Stomach (tissue), 19 donors: ENCODE measurements at places on chromosomes 11 and 22. TPM values are rescaled to one million over a fixed set of nuclear protein-coding genes. Genes with fewer than 3 reads are reported as not detected.

NXPE2 gene
- total RNA-seq: not detected

MOGAT2 gene
- not detected for total RNA-seq

NNMT gene
- total RNA-seq: 442 TPM

PLXNB2 gene
- total RNA-seq: 400 TPM

DNA sequence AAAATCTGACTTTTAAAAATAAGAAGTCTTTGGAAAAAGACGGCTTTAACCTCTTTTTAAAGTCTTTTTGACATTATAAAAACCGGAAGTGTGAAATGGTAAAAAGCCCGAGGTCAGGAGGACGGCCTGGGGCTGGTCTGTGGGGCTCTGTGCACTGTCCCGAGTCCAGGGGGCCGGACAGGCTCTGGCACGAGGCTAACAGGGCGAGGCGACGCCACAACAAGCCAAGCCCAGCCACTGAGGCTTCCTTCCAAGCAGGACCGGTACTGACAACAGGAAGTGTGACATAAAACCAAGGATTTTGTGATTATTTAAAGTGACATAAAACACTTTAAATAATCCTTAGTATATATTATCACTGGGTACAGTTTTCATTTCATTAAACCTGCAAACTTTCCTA is 39.2 kb downstream of the BRD1 start:
- H3K36me3 ChIP-seq: peaks cover 83% of the 10 kb centered on the region
- peaks cover 38% of the 10 kb centered on the region for H3K4me1 ChIP-seq
- H3K27ac ChIP-seq: peak overlapping the region; percentile 59
- H3K4me3 ChIP-seq: no peak overlapping the region

- peak overlapping the region; percentile 17 for H3K4me3 ChIP-seq
- DNase-seq: peak; percentile 76
- no peaks in the 10 kb centered on the region for H3K27me3 ChIP-seq
- no peaks in the 10 kb centered on the region for H3K36me3 ChIP-seq
- peak overlapping the region; percentile 95 for H3K27ac ChIP-seq
- H3K4me1 ChIP-seq: peaks cover 99% of the 10 kb centered on the region
Measured at GRCh38 chr11:69297787-69298266, 3.9 kb downstream of the MYEOV start.
